ENCODE measurements at places on chromosomes 11 and 22.

DNA sequence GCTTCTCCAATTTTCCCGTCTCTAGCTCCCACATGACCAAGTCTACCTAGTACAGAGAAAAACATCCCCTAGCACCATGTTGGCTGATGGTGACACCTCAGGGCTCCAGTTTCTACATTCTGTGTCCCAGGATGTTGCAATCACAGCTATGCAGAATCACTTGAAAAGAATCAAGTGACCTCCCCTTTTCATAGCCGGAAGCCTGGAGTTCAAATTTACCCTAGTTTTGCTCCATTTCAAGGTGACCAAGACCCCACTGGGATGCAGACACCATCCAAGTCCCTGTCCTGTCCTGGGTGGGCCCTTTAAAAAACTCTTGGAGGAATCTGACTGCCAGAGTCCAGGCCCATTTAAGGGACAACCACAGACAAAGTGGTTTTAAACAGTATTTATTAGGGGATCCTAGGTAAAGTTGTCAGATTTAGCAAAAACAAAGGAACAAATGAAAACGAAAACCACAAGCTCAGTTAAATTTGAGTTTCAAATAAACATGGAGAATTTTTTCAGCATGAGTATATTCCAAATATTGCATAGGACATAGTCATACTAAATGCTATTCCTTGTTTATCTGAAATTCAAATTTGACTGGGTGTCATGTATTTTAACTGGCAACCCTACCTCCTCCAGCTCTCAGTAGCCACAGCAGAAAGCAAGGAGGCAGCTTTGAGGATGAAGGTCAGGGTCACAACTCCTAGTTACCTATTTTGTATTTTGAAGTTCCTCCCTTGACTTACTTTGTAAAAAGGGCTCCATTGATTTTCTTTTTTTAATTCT lies 52.4 kb downstream of the MIAT start:
- no peak for DNase-seq

- no peak for DNase-seq
These were observed 26.9 kb upstream of the GRAMD4 start for GRCh38 chr22:46593211-46593681.

DNA sequence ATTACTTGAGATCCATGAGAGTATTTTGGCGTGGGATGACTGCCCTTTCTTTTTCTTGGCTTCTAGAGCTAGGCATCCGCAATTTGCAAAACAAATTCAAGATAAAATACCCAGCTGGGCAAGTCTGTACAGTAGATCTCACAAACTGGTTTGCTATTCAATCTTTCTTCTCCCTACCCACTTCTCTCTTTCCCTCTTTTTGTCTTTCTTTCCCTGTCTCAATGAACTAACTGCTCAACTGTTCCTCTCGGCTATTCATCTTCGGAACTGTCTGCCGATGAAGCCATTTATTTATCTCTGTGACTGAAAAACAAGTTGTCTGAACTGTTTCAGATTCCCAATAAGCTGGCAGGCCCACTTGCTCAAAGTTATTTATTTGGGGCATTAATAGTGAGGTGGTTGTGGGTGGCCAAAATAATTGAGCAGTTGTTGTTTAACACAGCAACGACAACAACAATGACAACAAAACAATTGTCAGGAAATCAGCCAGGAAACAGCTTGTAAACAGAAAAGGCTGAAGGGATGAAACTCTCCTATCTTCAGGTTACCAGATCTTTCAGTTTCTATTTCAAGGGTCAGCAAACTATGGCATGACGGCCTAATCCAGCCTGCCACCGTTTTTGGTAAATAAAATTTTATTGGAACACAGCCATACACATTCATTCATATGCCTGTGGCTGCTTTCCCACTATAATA lies 76.0 kb upstream of the MTMR2 start:
- DNase-seq, result no peak

DNA sequence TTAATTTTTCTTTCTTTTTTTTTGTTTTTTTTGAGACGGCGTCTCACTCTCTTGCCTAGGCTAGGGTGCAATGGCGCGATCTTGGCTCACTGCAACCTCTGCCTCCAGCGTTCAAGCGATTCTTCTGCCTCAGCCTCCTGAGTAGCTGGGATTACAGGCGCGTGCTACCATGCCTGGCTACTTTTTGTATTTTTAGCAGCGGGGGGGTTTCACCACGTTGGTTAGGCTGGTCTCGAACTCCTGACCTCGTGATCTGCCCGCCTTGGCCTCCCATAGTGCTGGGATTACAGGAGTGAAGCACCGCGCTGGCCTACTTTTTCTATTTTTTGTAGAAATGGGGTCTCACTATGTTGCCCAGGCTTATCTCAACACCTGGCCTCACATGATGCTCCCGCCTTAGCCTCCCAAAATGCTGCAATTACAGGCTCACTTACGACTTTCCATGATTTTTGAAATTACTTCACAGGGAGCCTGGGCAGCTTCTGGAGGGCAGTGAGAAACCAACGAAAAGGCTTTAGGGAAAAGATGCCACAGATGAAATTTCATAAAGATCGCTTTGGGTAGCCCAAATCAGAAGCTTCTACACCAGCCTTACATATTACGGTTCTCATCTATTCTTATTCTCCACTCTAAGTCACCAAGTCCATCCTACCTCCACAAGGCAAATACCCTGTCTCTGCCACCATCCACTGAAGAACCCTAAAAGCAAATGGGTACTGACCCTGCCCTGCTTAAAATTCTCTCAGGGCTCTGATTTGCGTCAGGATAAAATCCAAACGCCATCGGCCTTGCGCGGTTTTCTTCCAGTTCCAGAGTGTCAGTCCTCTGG lies 866 bp upstream of the RRM1 start:
- DNase-seq, result no peak

All from stimulated activated CD4-positive, alpha-beta T cell treated with anti-CD3 and anti-CD28 coated beads, TNF-alpha, amount 100 ng/mL, for 1 hour (primary cell).